NCI-H460 (cell line): ENCODE measurements at places on chromosomes 4 and X.

DNA sequence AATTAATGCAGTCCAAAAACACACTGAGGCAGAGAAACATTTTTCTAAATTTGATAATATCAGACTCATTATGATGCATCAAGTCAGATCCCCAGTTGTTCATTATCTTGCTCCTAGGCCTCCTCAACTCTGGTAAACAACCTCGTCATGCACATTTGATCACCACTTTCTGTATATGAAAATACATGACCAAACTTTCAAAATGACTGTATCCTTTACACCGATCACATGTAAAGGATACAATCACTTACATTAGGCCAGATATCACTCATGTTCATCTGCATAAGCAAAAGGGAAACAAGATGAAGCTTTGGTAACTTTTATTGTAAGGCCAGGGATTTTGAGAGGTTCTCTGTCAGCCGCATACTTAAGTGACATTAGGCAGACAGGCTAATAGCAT, 99.4 kb upstream of the IL1RAPL1 start:
- DNase-seq = no peak

GRCh38 chr4:150082241-150082640, 4.0 kb downstream of the DCLK2 start:
- DNase-seq = no peak

- DNase-seq = no peak
These were observed 5.9 kb downstream of the CDK16 start for GRCh38 chrX:47224266-47224895.

DNA sequence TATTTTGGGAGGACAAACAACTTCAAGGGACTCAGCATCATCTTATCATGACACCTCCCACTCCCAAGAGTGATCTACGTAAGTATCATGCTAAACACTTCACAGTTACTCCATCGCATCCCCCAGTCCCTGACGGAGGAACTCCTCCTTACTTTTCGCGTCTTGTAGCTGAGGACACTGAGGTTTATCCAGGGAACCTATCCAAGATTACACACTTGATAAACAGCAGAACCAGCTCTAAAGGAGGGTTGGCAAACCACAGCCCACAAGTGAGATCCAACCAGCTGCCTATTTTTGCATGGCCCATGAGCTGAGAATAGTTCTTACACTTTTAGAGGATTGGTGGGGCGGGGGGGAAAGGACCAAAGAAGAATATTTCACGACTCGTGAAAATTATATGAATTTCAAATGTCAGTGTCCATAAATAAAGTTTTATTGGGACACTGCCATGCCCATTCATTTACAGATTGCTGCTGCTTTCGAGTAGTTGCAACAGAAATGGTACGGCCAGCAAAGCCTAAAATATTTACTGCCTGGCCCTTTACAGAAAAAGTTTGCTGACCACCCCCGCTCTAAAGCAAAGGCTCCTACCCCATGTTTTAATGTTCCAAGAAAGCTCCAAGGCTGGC, 47.8 kb downstream of the SEPSECS start:
- DNase-seq = no peak

GRCh38 chr4:53120778-53121177, 245.1 kb downstream of the SCFD2 start:
- no peak for DNase-seq

DNA sequence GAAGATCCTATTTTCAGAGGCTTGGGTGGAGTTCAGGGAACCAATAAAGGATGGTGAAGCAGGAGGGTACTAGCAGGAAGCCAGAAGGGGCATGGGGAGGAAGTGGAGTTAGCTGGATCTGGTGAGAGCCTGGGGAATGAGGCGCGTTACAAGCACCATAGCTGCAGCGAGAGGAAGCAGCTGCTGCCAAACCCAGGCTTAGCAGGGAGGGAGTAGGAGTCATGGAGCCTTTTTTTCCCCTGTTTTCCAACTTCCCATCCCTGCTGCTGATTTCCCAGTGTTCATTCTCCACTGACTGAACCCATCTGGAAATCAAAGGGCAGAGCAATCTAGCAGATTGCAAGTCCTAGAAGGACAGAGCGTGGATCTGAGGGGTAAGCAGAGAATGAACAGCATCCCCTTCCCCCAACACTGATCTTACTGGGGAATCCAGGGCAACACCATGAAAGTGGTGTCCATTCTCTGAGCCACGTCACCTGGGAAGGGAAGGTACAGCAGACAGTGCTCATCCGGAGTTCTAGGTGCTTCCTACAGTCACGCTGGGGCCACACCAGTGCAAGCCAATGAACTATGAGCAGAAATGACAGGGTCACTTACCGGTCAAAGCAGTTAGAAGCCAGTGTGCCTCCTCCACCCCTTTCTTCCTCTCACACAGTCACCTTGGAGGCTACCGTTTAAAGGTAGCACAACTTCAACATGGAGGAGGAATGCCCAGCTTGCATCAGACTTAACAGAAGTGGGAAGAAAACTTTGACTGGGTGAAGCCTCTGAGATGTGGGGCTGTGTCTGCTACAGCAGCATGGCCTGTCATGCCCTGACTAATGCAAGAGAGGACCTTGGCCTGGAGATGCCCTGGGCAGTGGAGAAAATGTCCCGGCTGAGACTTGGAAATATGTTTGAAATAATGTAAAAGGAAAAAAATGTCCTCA, 36.7 kb downstream of the SMIM20 start:
- no peak for DNase-seq

DNA sequence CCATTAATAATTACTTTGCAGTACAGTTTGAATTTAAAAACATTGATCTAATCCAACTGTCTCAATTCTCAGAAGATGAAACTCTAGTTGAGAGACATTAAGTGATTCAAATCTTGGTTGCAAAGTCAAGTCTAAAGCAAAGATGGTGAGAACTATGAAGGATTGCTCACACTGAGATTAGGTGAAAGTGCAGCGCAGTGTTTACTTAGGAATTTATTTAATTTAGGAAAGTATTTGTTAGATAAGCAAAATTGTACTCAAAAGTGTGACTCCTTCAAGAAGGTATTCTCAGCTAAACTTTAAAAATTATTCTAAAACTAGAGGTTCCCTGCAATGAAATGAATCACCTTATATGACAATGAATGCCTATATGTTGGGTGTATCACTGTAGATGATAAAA, 454.9 kb downstream of the PDGFC start:
- DNase-seq = no peak

DNA sequence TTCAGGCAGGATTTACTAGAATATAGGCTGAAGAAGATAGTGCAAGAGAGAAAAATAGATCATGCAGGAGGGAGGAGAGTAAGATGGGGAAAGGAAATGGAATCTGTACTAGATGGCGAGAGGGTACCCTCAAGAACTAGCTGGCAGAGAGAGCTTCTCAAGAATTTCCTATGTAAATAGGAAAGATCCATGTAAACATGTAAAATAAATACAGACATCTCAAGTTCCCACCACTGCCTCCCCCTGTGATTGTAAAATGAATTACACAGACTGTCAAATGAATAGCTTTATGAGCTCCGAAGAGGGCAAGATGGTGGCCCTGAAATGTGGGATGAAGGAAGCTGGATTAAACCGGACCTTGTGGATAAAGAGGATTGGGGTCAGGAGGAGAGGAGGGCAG, 178.0 kb downstream of the PALLD start:
- DNase-seq = no peak

GRCh38 chr4:103024996-103025395, 5.5 kb upstream of the SLC9B1 start:
- no peak for DNase-seq

DNA sequence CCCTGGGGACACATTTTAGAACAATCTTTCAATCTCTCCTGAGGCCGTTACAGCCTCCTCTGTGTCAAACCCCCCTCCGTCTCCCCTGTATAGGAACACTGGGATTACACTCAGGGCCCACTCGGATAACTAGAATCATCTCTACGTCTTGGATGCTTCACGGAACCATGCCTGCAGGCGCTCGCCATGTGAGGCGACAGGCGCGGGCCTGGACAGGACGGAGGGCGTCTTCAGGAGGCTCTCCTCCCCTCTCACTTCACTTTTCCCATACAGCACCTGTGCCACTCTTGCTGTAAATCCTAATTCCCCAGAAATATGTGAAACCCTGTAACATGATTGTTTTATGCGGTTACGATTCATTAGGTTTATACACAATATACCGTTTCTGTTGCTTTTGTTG, 4.0 kb upstream of the IDUA start:
- no peak for DNase-seq

DNA sequence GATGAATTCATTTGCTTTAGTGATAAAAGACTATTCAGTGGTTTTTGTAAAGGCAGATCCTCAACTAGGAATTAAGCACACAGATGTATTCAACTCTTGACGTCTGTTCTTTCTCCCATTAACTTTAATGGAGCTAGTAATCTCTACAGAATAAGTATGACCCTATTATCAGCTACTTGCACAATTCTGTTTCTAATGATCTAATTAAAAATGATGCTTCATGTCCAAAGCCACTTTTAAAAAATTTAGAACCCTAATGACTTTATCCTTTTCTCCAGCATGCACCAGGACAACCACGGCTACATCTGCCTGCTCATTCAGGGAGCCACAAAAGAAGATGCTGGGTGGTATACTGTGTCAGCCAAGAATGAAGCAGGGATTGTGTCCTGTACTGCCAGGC, 85.4 kb downstream of the CBR4 start:
- no peak for DNase-seq

DNA sequence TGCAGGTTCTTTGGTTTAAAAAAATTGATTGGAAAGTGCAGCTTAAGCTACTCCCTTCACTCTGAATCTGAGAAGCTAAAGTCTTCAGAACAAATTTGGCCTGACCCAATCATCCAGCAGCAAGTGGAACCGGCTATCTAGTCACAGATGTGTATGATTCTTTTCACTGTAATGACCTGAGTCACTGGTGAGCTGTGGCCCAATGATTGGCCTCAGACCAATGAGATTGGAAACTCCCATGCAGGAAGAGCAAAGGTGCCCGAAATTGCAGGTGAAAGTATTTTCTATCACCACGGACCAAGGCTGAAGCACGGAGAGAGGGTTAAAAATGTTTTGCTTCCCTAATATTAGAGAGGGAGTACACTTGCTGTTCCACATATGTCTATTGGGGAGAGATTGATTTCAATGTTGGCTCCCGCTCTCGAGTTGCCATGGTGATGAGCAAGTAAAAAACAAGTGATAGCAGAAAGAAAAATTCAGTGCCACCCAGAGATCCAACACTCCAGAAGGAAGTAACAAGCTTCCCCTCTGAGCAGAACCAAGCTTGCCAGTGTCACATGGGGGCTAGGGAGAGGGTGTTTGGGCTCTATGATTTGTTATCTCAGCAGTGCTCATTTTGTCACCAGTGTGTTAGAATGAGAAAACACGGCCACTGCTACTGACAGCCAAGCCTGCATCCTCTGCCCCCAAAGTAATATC, 11.2 kb downstream of the RIPPLY1 start:
- DNase-seq = no peak
